KBM-7 (cell line): ENCODE measurements at places on chromosomes 1 and 21.

DNA sequence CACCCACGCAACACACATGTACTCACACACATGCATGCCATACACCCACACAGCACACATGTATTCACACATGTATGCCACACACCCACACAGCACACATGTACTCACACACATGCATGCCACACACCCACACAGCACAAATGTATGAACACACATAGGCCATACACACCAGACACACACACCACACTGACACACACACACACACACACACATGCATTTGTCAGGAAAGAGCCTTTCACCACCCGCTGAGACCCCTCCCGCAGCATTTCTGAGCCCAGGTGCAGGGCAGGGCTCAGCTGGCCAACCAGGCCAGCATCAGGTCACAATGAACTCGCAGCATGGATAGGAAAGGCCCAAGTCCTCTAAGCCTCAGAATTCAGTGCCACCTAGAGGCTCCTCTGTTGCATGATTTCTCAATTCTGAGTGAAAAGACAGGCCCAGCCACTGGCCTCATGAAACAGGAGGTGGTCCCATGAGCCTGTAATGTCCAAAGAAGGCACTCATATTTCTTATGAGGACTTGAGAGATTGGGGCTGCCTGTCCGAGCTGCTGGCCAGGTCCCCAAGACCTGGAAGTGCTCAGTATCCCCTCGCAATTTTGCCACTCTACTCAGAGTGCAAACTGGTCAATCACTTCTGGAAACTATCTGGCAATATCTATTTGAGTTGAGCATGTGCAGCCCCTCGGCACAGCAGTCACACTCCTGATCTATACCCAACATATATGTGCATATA is 57.3 kb downstream of the PSMG1 start:
- DNase-seq: peak; percentile 75

DNA sequence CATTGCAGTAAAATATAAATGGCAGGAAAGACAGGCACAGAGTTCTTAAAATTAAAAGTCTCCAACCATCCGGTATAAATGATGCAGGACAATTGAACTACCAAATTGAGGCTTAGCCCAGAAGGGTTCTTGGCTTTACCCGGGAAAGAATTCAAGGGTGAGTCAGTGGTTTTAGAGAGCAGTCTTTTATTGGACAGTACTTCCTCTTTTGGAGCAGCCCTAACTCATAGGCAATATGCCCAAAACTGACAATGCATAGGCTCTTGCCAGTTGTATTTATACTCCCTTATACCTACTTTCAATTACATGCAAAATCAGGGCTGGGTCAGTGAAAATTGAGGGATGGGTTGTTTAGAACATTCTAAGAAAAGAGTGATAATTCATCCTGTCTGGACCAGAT is 1628.9 kb upstream of the PRMT6 start:
- peak; percentile 76 for DNase-seq

DNA sequence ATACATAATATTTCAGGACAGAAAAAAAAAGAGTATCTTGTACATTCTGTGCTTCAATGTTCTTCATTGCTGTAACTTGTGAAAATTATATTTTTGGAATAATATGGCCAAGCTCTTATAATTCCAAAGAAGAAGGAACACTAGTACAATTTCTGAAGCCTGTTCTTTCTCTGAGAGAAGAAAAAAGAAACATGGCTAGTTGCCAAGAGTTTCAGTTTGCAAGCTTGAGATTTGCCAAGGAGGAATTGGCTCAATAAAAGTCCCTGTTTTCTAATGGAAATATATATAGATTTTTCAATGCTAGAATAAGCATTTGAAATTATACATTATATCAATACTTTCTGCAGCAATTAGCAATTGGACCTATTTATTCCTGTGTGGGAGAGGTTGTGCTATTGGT is 285.2 kb upstream of the NEGR1 start:
- DNase-seq: no peak

DNA sequence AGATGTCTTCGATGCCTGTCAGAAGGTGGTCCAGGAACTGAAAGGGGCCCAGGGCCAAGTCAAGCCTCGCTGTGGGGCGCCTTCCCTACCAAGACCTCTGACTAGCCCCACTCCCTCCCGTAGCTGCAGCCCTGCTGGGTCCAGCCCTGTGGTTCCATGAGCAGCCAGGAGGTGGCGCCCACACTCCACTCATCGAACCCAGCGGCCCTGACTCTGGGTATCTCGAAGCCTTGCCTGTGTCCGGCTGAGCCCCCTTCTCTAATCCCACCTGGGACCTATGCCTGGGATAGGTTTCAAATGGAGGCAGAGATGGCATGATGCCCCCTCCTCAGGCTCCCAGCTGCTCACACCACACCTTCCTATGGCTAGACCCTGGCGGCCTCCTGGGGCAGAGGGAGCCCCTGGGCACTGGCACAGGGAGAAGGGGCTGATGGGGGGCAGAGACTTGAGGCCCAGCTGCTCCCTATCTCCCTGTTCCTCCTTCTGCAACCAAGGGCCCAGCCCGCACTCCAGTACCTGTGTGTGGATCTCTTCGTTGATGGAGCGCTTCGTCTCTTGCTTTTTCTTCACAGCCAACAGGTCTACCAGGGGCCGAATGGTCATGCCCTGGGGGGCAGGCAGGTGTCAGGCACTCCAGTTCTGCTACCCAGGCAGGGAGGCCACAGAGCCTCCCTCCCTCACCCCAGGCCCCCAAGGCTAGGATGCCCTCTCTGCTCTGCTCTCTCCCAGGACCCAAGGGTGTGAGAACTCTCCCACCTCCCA is 52.0 kb downstream of the SLC9A1 start:
- peak; percentile 81 for DNase-seq

GRCh38 chr1:202397256-202397655 is 48.8 kb downstream of the PPP1R12B start:
- no peak for DNase-seq

DNA sequence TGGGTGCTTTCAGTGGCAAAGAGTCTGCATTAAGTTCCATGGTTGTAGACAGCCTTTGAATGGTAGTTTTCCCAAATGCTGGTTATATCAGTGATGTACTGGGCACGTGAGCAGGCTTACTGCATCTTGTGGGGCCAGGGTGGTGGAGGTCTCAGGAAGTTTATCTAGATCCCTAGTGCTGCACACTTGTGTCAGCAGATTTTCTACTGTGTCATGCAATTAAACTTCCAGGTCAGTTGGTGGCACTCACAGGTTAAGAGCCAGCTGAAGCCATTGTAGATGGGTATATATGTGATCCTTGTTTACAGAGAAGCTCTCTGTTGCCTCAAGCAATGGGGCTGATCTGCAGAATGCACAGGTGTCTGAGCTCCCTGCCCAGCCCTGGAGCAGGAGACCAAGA is 33.0 kb downstream of the FOXJ3 start:
- no peak for DNase-seq

DNA sequence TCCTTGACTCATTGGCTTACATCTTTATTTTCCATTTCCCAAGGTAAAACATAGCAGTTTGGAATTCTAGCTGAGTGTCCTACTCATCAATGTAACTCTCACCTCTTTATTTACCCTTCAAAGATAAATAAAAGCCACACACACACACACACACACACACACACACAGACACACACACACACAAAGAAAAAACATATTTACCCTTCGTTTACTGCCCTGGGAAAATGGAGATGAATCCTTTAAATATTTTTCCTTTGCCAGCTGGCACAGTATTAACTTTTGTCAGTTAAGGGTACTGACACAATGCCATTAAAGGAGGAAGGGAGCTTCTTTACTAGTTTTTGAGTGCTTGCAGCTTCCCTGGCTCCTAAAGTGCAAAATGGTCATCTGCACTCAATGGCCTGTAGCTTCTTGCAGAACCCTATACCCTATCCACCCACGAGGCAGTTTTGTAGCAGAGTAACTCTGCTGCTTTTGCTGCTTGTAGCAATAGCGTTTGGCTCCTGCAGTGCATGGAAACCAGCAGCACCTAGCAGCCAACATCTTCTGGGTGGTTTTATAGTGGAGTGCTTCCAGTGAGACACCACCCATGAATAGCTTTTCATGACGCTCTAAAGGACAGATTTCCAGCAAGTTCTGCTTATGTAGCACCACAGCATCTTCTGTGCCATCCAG is 103.7 kb downstream of the HS2ST1 start:
- DNase-seq: no peak

DNA sequence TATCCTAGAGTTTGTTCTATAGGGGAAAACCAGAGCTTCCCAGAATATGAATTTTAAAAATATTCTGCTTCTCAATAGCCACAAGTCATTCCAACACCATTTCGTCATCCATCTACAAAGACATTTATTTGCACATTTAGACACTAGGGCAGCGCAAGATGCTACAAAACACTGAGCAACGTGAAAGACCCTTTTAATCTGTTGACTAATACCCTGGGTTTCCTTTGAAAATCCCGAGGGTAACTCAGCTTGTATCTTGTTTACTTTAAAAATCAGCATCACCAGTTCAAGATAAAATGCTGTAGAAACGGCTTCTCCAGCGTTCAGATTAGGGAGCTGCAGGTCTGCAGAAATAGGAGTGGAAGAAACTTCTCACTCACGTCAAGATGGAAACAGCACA is 13.5 kb downstream of the PDPN start:
- no peak for DNase-seq

- DNase-seq: no peak
Measured at GRCh38 chr1:176225911-176226310, 18.8 kb upstream of the COP1 start.
